ENCODE measurements at places on chromosomes 3 and 15.
A peak's percentile ranks its signal among the peaks of the same experiment; 100 is the strongest.

DNA sequence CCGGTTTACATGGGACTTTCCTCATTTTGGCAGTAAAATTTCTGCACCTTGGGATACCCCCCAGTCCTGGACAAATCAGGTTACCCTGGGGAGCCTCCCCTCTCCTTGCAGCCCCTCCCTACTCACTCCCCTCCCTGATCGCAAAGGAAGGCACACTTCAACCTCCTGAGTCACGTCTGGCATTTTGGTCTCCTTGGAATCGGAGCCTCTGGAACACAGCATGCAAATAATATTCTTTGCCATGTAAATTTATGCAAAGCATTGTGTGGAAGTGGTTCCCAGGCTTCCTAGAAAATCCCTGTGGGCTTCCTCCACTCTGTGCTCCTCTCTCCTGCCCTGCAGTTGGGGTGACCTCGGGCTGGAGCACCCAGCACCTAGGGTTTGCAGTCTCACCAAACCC, 11.6 kb downstream of the SCN5A start:
- DNase-seq: no peak

DNA sequence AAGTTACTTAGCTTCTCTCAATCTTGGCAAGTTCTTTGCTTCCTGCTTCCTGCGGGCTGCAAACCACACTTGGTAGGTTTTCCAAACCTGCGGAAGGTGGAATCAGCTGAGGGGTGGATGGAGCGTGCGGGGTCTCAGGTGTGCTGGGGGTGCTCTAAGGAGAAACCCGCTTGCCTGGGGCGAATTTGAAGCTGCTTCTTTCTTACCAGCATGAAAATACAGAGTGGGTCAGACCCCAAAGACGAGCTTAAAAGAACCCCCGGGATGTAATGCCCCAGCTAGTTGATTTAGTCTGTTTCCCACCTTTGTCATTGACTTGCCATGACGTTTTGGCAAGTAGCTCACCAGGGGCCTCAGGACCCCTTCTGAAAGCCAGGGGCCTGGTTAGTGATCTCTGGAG, 28.8 kb upstream of the CORO2B start:
- DNase-seq: no peak

- no peak for DNase-seq
Measured at GRCh38 chr15:71679793-71680353, 130.5 kb upstream of the NR2E3 start.

DNA sequence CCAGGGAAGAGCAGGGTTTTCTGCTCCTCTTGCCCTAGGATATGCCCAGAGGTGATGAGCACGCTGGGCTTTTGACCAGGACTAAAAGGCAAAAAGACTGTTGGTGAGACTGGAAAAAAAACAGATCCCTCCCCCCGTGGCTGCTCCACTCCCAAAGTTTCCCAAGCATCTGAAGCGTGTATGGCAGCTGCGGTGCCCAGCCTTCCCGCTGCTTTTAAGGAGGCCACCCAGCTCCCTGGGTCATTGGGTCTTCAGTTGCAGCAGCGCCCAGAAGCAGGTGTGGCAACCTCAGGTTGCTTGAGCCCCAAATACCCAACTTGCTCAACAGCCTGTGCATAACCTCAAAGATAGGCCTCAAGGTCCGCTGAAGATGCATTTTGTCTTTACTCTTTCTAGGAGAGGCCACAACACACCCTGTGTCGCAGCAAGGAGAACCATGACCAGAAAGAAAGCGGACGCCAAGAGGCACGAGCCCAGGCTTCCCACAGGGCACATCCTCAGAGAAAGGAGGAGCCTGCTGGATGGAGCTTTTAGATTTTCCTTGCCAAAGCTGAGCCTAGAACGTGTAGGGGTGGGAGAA, 2.0 kb downstream of the SRGAP3 start:
- no peak for DNase-seq

GRCh38 chr3:108588601-108589000, 637 bp downstream of the CIP2A start:
- DNase-seq: no peak

GRCh38 chr3:158845765-158846350, 44.0 kb downstream of the MFSD1 start:
- DNase-seq: peak; percentile 44

- no peak for DNase-seq
Measured at GRCh38 chr3:157136647-157137387, 23.1 kb downstream of the CCNL1 start.

GRCh38 chr3:5607581-5607980, 420.1 kb downstream of the EDEM1 start:
- no peak for DNase-seq

- DNase-seq: no peak
Measured at GRCh38 chr3:14801668-14802380, 16.9 kb upstream of the FGD5 start.

Measured in CD4-positive, alpha-beta T cell treated with Interleukin-12 subunit alpha and Interleukin-12 subunit beta, for 1 hour (primary cell).